ENCODE measurements at places on chromosomes 1 and 21.

DNA sequence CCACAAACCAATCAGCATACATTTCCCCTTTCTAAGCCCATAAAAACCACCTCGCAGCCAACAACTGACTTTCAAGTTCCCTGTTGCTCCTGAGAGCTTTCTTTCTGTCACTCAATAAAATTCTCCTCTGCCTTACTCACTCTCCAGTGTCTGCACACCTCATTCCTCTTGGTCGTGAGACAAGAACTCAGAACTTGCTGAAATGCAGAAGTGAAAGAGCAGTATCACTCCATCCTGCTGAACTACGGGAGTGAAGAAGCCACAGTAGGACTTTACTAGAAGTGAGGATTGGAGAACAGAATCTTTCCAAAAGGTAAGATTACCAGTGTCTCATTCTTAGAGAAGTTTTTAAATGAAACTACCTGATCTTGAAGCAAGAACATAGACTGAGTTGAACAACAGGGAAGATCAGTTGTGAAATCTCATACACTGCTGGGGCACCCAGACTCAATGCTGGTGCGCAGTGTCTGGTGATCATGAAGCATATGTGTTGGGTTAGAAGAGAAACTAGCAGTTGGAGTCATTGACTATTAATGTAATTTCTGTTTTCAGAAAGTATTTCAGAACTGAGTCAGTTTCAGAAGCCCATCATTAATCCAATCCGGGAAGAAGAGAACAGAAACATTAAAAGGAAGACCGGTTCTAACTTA, 726.9 kb upstream of the TMPRSS15 start:
- DNase-seq = no peak

DNA sequence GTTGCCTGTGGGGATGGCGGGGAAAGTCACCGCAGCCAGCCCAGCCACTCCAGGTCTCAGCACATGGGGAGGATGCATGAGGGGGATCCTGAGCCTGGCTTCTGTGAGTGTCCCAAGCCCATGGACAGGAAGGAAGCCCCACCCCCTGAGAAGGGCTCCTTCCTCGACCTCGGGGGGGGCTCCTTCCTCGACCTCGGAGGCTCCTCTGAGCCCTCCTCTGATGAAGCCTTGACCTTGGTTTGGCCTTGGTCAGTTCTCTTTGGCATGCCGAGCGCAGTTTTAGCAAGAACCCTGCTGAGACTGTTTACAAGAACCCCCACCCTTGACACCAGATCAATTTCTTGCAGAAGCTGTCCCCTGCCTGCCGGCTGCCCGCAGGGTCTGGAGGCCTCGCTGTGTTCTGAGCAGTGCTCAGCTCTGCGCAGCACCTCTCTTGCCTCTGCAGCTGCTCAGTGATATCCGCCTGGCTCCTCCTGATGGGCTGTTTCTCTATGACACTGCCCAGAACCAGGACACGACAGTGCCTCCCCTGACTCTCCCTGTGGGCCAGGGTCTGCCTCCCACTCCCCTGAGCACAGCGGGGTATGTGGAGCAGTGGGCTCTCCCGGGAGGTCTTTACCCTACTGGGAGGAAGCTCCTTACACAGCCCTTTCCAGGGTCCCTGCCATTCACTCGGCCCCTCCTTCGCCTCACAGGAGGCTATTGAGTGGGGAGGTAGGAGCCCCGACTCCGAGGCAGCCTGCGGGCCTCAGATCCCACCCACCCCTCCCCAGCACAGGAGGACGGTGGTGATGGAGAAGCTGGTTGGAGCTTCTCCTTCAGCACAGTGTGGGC, 15.4 kb downstream of the ACTRT2 start:
- DNase-seq = no peak

- no peak for DNase-seq
Measured at GRCh38 chr1:58290685-58291372, 255.7 kb downstream of the OMA1 start.

DNA sequence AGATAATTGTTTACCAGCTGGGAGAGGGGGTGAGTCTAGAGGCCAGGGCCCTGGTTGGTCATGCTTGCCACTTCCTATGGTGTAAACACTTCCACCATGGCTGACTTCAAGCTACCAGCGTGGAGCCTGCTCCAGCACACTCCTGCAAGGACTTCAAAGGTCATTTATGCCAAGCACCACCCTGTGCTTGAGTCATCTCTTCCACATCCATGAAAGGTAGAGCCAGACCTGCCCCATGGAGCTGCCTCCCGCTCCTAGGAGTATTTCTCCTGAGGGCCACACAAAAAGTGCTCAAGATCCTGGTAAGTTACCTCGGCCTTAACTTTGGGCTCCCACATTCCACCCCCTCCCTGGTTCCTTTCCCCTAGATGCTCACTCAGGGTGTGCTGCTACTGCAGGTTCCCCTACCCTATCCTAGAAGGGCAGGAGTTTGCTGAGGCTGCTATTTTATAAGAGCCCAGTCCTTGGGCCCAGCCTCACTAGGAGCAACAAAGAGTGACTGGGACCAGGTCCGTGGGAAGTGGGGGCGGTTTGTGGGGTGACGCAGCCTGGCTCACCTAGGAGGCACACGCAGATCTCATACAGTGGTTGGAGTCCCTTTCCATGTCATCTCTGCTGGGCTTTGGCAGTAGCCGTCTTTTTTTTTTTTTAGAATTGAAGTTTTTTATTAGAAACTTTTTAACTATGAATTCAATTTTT, 2.4 kb downstream of the RAB7B start:
- no peak for DNase-seq

DNA sequence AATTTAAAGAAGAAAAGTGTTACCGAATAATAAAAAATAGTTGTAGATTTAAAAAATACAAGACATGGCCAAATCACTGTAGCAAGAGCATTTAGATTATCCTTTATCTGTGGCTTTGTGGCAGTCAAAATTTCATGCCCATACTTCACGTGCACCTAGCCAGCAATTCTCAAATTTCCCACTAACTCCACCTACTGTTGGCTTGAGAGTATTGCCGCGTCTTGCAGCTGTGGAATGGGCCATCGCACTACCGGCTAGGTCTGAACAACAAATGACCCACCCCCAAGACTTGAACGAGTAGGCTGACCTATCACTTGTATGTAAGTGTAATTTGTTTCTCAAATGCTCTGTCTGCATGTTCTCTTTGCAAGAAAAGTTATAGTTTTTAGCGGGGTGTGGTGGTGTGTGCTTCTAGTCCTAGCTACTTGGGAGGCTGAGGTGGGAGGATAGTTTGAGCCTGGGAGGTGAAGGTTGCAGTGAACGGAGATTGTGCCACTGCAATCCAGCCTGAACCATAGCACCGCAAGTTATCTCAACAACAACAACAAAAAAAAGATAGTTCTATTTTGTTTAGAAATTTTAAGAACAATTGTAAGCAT, 4.1 kb downstream of the KRTAP13-4 start:
- no peak for DNase-seq

GRCh38 chr1:100065183-100065968, 67.4 kb downstream of the SASS6 start:
- DNase-seq = no peak

- DNase-seq = no peak
Measured at GRCh38 chr1:154695985-154696384, 88.0 kb upstream of the ADAR start.

DNA sequence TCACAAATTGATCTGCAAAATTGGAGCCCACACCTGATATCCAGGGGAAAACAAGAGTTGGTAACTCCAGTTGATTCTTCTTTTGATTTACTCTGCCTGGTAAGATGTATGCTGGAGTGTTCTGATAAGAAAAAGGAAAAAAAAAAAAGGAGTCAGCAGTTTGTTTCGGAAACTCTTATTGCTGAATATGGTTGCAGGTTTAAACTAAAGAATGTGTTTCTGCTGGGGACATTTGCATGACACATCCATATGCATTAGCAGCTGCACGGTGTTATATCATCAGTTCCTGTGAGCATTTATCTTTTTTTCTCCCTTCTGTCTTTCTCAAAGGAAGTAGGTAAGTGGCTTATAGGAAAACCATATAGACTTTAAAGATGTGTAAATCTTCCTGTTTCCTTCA, 418.5 kb upstream of the ESRRG start:
- no peak for DNase-seq

- DNase-seq = no peak
Measured at GRCh38 chr1:52544665-52545525, 8.0 kb downstream of the TUT4 start.

DNA sequence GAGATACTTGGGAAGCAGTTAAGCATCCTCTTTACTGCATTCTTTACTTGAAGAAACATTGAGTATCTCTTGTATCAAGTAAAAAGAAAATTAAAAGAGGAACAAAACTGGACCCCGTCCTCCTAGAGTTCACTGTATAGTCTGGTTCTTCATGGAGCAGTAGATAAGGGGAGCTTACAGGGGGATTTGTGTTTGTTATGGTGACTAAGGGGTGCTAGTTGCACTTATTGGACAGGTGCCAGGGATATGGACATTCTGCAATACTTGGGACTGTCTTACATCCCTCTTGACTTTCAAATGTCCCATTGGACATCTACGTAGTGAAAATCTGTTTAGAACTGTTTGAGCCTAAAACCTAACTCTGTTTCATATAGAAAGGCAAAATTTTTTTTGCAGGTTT, 67.2 kb downstream of the ALG14 start:
- no peak for DNase-seq

- no peak for DNase-seq
Measured at GRCh38 chr1:150187560-150187931, 37.8 kb downstream of the PLEKHO1 start.

- DNase-seq = no peak
Measured at GRCh38 chr1:16021681-16022080, at the start of gene CLCNKA. Gene CLCNKA, plus strand, starts transcription at chr1:16022036. Its CDS starts 584 bp downstream, at chr1:16022620.

- no peak for DNase-seq
Measured at GRCh38 chr21:17690078-17690494, 77.4 kb upstream of the BTG3 start.

GRCh38 chr21:26374817-26375216, 198.3 kb downstream of the CYYR1 start:
- no peak for DNase-seq

- no peak for DNase-seq
Measured at GRCh38 chr1:3827813-3828307, 29.2 kb downstream of the CEP104 start.

GRCh38 chr1:157238585-157238984, 100.4 kb upstream of the ETV3 start:
- no peak for DNase-seq
